ENCODE measurements at places on chromosomes 3 and 15. TPM values are rescaled to one million over a fixed set of nuclear protein-coding genes. Genes with fewer than 3 reads are reported as not detected.

Gene GRK7
- not detected for polyA plus RNA-seq

Gene ZFAND6
- 98.1 TPM for polyA plus RNA-seq

Gene CDCP1
- 0.34 TPM for polyA plus RNA-seq

Gene MEX3B
- 13.3 TPM for polyA plus RNA-seq
